ENCODE measurements at places on chromosomes 5 and 9.

DNA sequence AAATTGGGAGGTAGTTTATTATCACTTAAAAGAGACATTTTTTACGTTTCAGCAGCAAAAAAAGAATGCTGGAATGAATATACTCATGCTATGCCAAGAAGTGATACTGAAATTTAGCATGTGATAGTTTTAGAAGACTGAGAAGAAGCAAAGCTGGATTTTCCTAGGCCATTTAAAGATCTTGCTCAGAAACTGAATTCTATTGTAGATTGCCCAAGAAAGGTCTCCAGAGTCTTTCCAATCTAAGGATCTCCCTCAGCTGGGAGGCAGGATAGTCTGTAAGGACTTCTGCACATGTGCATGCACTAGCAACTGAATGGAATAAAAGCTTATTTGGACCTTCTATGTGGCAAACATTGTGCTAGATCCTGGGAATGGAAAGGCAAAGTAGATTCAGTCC, 334.5 kb downstream of the DTWD2 start:
- DNase-seq, result no peak

DNA sequence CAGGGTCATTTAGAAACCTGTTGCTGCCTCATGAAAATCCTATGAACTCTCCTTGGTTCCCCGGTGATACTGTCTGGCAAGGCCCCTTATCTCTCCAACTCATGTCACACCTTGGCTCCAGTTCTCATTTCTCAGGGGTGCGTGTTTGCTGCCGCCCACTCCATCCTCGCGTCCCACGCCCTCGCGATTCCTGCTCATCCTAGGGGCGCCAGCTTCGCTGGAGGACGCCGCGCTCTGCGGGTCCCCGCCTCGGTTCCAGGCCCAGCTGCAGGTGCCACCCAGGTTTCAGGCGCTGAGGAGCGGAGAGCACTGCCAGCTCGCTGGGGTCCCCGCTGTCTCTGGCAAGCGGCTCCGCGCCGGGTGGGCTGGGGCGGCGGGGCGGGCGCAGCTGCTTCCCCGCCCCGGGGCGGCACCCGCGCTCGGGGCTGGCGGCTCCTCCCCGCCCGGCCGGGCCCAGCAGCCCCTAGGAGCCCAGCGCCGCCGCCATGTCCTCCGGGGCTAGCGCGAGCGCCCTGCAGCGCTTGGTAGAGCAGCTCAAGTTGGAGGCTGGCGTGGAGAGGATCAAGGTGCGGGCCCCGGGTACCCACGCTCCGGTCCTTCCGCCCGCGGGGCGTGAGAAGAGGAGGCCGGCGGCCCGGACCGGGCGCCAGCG, at the start of gene GNG10:
Gene GNG10, plus strand, starts transcription at position 456 of the 652 bp plus-strand sequence. Its CDS starts 30 bp downstream, at position 486.
- DNase-seq, result peak; percentile 5

DNA sequence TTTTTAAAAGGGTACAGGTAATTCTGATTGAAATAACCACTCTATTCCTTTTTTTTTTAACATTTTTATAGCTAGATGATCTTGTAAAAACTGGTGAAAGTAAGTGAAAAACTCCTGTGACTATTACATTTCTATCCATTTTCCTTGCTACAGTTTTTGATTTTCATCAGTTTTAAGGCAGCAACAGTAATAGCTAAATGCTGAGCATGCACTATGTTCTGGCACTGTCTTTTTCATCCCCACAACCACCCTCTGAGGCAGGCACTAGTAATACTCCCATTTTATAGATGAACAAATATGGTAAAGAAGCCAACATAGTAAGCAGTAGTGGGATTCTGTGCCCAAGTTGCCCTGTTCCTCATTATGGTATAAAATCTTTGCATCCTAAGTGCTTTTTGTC, 113.0 kb upstream of the IL7R start:
- DNase-seq, result no peak

DNA sequence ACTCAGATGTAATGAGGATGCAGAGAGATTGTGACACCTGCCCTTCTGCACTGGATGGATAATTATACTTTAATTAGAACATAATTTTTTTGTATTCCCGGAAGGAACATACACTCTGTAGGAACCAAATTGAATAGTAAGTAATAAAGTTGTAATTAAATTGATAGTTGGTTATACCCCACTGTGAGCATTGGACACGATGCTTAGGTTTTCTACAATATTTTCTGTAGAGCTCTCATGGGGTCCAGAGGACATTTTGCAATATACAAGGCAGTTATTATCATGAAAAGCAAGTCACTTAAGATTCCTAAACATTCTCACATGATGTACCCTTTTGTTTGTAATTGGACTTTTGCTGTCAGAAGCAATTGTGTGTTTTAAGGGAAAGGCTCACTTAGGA, 63.4 kb downstream of the DIRAS2 start:
- DNase-seq, result no peak

DNA sequence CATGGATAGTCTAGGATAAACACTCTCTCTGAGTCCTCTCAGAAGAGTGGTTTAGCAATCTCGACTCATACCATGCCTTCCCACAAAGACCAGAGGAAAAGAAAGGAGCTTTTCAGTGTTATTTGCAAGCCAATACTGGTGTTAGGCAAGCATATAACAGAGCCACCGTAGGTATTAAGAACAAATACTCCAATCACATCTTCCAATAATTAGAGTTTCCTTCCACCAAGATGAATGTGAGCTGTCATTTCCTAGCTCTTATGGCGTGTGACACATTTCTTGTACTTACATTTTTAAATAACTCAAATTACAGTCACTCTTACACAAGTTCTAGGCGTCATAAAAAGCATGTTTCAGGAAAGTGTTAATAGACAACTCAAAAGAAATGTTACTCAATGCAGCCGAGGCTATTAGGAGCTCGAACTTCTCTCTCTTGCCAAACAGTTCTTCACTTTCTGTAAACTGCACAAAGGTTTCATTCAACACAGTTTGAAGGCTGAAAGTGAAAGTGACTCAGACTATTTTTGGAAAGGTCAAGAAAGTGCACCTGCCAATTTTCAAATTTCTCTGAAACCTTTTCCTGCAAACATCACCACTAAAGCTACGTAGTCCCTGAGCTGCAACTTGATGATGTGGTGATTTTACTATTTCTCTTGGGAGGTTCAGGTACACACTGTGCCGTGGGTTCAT, 153.8 kb downstream of the AUH start:
- DNase-seq, result no peak

DNA sequence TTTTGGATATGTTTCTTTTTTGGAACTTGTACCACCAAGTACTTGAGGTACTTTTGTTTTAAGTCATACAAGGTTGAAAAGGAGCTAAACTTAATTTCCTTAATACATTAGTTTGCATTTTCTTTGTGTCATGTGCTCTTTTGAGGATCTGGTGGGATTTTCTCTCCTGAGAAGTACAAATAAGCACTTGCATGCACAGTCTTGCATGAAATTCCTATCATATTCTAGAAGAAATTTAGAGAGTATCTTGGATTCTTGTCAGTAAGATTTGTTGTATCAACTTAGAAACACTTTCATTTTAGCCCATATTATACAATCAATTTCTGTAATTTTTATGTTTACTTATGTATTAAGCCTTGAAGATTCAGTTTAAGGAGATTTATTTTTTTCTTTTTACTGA, 64.9 kb downstream of the CCNH start:
- no peak for DNase-seq

DNA sequence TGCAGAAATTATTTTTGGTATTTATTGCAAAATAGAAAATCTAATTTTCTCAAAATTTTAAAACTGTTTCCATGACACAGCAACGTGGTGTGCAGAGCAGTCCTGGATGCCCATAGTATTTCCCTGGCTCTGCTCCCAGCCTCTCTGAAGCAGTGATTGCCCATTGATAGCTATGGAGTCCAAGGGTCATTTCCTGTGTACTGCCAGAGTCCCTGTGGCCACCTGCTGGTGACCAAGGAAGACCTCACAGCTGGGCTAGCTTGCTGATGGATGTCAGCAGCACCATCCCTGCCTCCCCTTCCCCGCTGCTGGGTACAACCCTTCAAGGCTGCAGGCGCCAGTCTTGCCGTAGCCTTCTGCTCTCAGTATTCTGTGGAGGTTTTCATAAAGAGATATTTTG, 184.1 kb downstream of the DIRAS2 start:
- DNase-seq, result no peak

- no peak for DNase-seq
Observed at GRCh38 chr5:147832541-147832940, 1.1 kb upstream of the SPINK1 start.

GRCh38 chr5:176542135-176542595, 5.0 kb upstream of the RNF44 start:
- no peak for DNase-seq

GRCh38 chr5:112203229-112203628, 215.8 kb downstream of the EPB41L4A start:
- DNase-seq, result no peak

GRCh38 chr5:20360263-20360662, 372.3 kb upstream of the CDH18 start:
- no peak for DNase-seq

DNA sequence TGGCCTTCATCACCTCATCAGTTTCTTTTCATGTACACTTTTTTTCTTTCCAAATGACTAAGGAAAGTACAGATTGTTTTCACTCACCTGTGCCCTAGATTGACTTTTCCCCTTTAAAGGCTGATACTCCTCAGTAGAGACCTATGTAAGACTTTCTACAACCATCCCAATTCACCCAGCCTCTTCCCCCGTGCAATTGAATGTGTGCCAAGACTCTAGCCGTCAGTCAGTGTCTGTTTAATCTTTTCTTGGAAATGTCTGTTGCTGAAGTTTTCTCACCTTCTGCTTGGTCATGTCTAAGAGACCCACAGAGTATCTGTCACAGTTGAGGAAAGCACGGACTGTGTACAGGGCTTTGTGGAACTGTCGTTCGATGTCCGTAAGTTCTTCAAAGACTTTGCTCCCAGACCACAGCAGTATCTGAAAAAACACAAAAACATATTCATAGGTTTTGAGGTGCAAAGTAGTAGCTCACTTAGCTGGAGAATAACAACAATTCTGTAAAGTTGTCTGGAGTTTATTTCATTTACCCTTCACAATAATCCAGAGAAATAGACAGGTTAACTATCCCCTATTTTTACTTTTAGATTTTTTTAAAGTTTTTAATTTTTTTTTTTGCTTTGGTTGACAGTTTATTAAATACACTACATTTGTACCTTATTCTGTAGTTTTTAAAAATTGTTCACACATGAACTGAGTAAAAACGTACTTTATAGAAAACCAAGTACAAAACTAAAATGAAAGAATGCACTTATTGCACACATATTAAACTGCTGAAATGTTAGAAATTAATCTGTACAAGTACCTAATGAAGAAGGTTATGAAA, 13.6 kb downstream of the PDE6A start:
- no peak for DNase-seq

- no peak for DNase-seq
Observed at GRCh38 chr9:83934569-83935275, 13.5 kb upstream of the KIF27 start.

- no peak for DNase-seq
Observed at GRCh38 chr5:167050568-167051401, 1240.7 kb upstream of the WWC1 start.

GRCh38 chr9:123775289-123776284, 154.3 kb downstream of the DENND1A start:
- DNase-seq, result no peak

DNA sequence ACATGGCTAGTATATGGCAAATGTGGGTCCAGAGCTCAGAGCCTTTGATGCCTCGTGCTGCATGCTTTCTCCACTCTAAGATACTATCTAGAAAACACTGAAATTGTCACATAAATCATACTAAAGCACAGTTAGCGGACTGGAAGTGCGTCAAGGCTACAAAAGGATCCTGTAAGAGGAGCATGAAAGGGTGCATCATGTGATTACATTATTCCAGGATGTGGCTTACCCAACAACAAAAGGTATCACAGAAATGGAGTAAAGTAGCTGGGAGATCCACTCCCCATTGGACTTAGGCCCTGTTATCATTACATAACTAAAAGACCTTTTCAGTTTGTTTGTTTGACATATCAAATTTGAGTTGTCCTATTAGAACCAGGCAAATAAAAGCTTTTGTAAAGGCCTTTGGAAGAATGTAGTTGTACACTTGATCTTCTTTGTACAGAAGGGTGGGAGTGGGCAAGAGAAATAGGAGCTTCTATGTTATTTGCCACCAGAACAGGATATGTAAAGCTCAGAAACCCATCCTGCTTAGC, 6.9 kb downstream of the SLC31A1 start:
- DNase-seq, result no peak

DNA sequence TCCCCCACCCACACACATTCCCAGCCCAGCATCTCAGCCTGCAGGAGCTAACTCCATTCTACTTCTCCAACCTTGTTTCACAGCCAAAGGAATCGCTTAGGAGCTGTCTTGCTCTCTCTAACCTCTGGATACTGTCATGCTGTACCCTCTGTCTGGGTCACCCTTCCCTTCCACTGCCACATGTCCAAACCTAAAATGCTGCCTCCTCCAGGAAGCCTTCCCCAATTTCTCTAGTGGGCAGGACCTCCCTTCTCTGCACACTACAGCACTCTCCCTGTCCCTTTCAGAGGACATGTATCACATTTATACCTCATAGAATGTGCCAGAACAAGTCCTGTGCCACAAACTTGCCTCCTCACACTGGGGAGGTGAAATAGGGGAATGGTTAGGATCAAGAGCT, 30.8 kb downstream of the WHRN start:
- DNase-seq, result no peak

GRCh38 chr9:86867804-86868313, 79.4 kb downstream of the GAS1 start:
- no peak for DNase-seq

DNA sequence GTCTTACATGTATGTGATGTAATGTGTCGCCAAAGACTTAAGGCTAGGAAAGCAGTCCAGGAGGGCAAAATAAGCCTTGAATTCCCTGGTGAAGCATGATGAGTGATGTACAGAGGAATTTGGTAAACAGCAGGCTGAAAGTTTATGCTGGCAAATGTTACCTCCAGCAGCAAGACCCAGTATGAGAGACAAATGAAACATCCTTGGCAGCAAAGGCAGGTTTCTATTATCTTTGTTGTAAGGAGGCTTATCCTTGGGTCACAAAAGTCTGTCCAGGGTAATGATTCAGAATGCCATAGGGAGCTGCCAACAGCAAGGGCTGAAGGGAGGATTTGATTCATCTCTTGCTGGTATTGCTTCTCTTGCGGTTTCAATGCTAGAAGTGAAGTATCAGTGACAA, 75.9 kb upstream of the HTR4 start:
- peak; percentile 53 for DNase-seq

DNA sequence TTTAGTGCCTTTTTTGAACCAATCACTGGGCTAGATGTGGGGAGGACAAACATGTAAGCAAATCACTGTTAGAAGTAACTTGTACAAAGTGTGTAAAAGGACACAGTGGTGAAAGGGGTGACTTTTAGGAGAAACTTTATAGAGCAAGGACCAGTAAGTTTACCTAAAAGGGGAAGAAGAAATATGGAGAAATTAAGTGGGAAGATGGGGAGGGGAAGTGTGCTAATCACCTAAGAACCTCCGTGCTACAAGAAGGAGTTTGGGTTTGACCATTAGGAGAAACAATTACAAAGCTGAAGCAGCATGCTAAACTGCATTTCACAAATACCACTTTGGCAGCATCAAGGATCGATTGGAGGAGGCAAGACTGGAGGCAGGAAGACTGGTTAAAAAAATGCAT, 17.3 kb downstream of the ITGA1 start:
- no peak for DNase-seq

DNA sequence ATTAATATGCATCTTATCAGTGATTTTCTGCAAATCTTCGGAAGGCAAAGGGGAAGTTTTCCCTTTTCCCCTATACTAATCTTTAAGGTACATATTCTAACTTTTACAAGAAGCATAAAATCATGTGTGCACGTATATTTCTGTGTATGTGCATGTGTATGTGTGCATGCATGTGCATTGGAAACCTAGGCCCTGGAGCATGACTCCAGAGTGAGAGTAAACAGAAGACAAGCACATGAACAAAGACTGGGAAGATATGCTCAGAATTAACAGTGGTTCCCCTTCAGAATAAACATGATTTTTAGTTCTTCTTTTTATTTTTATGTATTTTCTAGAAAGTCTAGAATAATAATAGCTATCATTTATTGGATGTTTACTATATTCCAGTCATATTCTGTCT, 10.9 kb upstream of the SELENOP start:
- no peak for DNase-seq

Measured in HS-5 (cell line).